ENCODE measurements at places on chromosomes 5 and 9.

- DNase-seq: no peak
Observed at GRCh38 chr9:16869882-16870595, 431 bp downstream of the BNC2 start.

DNA sequence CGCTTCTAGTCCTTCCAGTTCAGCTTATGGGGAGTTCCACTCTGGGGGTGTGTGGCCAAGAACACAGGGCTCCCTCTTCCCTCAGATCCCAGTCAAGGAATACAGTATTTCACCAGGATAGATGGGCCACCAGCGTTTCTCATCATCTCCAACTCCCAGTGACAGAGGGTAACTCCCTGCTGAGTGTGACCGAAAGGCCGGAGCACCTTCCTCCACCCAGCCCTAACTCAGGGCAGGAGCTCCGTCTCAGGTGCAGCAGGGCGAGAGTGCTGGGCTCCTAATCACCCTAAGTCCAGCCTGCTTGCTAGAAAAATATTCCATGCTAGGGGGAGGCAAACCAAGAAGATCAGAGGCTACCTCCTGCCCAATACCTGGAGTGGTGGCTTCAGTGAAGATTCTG lies 102.6 kb downstream of the ADAMTS2 start:
- no peak for DNase-seq

GRCh38 chr5:151779531-151780125 lies 7.9 kb downstream of the G3BP1 start:
- no peak for DNase-seq

DNA sequence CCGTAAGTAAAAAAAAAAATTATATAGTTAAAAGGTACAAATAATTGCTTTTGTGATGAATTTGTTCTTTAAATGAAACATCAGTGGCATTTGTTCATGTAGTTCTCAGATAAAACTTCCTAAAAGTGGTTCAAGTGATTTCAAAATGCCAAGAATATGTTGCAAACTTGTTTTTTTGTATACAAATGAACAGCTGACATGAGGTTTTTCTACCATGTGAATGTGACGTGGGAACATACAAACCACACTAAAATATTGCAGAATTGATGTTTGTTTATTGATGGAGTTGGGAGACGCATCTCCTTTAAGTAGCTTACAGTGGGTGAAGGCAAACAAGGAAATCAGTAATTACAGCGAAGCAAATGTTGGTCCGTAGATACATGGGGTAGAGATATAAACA lies 16.9 kb downstream of the BASP1 start:
- DNase-seq: no peak

Measured in HFF-Myc (cell line).